ENCODE measurements at places on chromosomes 13 and 19.
A peak's percentile ranks its signal among the peaks of the same experiment; 100 is the strongest.

GRCh38 chr19:40530091-40530901, 46.4 kb upstream of the SHKBP1 start:
- DNase-seq: peak; percentile 12

- DNase-seq: no peak
Measured at GRCh38 chr19:53977991-53978731, 13.3 kb upstream of the CACNG6 start.

DNA sequence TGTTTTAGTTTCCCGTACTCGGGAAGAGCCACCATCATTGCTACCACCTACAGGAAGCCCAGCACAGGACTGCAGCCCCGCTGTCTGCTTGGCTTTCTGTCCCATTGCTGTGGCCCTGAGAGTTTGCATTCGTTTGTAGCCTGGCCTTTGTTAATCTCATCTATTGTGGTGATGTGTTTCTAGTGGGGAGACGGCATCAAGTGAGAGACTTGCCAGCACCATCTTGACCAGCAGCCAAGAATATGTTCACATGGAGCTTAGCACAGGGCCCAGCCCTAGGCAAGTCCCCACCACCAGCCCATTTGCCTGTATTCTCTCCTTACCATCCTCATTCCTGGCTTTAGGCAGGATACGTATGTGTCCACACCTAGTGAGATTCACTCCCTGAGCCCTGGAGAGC, 17.3 kb upstream of the OVOL3 start:
- DNase-seq: no peak

DNA sequence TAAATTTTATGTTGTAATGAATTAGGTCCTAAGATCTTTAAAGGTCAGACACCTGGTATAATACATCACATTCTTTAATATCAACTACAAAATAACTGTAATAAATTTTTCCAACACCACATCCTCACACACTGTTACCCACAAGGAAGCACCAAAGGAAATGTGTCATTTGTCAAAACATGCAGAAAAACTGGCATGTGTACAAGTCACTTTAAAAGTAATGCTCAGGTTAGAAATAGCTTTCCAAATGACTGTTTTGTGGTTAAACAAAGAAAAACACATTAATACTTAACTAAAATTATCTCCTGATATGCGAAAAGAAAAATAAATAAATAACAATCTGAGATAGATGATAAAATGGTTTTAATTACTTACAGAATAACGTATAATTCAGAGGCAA, 74.7 kb downstream of the MZT1 start:
- DNase-seq: no peak

DNA sequence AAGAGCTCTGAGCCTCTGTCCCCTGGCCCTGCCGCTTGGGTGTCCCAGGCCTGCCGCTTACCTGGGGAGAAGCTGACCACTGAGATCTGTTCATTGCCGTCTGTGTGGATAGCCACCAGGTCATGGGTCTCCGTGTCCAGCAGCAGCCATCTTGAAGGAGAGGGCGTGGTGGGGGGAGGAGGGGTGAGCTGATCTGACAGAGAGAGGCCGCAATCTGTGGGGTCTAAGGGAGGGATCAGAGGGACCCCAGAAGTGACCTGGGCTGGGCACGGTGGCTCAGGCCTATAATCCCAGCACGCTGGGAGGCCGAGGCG, 14.6 kb upstream of the GPR4 start:
- no peak for DNase-seq

DNA sequence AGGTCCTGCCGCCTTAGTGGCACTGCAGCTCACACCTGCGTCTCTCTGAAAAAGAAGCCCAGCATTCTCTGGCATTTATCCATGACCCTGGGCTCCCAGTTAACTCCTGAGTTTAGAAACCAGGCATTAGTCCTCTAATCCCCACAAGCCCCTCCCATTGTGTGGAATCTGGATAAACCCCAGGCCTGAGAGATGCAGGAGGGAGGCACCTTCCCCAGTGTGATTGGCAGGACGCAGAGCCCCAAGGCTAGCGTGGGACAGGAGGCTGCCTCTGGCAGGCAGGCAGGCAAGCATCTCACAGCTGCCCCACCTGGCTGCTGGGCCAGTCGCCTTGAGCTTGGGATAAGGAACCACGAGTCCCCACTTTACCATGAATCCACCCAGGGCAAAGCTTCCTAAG, 11.0 kb upstream of the SERPINE3 start:
- no peak for DNase-seq

DNA sequence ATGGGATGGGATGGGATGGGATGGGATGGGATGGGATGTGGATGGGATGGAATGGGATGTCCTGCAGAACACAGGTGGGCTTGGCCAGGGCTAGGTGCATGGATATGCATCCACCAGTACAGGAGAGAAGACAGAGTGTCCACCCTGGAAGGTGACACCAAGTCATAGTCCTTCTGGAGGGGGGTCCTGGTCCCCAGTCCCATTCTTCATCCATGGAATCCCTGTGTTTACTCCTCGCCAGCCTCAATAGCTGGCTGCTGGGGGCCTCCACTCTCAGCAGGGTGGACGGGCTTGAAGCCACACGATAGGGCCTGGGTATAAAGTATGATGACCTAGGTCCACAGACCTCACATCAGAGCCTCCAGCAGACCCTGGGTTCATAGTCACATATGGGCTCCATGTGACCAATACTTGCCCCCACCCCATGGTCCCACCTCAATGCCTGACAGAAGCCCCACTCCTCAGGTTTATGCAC, 40.1 kb downstream of the RFX2 start:
- DNase-seq: no peak

GRCh38 chr19:55206664-55207500, 2.4 kb downstream of the PTPRH start:
- DNase-seq: no peak

GRCh38 chr19:8391198-8392016, 1.2 kb downstream of the RAB11B start:
- DNase-seq: no peak

DNA sequence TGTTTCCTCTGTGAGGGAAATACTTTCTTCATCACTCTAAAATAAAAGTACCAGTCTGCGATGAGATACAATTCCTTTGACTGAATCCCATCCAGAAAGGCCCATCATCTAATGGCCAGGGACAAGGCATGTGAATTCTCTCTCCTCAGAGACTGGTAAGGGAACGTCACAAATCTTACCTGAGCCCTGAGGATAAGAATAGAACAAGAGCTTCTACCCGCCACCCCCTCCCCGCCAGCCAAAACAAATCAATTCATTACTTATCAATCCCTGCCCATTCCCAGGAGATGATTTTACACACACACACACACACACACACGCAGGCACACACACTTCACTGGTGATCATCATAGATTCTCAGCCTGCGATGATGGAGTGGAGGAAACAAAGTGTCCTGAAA, 198.7 kb downstream of the DNAJC15 start:
- no peak for DNase-seq

DNA sequence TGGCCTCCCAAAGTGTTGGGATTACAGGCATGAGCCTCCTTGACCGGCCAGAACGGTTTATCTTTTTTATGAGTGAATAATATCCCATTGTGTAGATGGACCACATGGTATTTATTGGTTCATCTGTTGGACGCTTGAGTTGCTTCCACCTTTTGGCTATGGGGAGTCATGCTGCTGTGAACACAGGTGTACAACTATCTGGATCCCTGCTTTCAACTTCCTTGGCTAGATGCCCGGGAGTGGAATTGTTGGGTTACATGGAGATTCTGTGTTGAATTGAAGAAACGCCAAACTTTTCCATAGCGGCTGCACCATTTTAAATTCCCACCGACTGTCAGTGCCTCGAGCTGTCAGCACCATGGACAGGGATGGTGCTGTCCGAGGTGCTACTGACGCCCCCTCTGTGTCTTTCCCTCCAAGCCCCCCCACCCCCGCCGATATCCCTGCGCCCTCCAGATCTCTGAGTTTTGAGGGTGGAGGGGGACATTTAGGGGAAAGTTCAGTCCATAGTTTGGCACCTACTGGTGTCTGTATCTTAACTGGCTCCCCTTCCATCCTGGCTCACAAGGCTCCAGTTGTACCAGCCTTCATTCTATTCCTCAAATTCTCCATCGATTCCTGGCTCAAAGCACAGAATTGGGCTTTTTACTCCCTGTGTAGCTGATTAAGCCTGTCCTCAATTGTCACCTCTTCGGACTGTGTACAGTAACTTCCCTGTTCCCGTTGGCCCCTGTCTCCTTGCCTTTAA, 27.3 kb downstream of the PNPLA6 start:
- DNase-seq: no peak

- no peak for DNase-seq
Measured at GRCh38 chr19:2536461-2536860, 60.5 kb downstream of the GADD45B start.

- peak; percentile 74 for DNase-seq
Measured at GRCh38 chr19:42132030-42132628, at the start of gene POU2F2. Gene POU2F2, minus strand, starts transcription at chr19:42132446. Its CDS starts 35 bp downstream, at chr19:42132411.

- no peak for DNase-seq
Measured at GRCh38 chr13:80618781-80619180, 277.9 kb upstream of the SPRY2 start.

GRCh38 chr13:48078251-48078656, 16.6 kb downstream of the MED4 start:
- DNase-seq: no peak

GRCh38 chr13:71260246-71260645, 606.8 kb downstream of the DACH1 start:
- DNase-seq: no peak

DNA sequence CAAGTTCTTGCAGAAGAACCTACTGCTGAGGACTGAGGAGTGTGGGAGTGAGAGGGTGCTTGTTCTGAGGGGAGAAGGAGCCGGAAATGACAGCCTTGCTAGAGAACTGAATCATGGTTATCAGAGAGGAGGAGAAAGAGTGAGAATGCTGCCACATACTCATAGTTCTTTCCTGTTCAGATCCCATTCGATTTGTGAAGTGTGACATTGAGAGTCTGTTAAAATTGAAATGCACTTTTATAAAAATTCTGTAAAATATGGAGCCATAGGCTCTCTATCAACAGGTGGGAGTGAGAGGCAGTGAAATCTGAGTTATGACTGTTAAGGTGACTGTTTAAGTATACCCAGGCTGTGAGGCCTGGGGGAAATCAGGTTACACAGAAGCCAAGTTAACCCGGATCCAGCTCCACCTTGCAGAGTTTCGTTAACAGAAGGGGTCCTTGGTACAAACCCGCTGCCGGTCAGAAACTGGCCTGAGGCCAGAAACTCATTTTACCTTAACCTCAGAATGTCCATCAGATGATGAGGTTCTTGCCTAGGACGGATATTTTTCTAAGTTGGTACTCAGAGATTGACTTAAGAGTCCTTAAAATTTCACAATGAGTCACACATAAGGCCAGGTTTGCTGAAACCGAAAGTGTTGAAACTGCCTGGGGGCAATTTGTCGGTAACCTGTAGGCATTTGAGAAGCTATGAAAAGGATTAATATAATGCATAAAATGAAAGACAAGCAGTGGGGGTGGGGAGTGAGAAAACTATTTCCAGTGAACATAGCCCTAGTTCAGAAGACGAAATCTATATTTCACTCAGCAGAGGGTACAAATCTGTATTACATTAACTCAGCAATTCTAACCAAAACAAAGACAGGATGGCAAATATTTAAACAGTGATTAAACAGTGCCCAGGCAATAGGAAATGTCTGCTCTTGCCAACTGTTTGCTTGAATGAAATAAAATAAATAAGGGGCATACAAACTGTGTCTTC, 350.5 kb downstream of the KCNRG start:
- no peak for DNase-seq

DNA sequence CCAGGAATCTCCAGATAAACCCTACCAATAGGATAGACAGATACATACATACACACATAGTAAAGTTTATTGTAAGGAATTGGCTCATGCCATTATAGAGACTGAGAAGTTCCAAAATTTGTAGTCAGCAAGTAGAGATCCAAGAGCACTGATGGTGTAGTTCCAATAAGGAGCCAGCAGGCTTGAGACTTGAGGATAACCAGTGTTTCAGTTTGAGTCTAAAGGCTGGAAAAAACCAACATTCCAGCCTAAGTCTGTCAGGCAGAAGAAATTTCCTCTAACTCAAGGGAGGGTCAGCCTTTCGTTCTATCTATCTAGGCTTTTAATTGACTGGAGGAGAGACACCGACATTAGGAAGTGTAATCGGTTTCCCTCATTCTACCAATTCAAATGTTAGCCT, 110.2 kb upstream of the TSHZ3 start:
- DNase-seq: no peak

GRCh38 chr13:97124915-97125809, 97.0 kb upstream of the MBNL2 start:
- no peak for DNase-seq

DNA sequence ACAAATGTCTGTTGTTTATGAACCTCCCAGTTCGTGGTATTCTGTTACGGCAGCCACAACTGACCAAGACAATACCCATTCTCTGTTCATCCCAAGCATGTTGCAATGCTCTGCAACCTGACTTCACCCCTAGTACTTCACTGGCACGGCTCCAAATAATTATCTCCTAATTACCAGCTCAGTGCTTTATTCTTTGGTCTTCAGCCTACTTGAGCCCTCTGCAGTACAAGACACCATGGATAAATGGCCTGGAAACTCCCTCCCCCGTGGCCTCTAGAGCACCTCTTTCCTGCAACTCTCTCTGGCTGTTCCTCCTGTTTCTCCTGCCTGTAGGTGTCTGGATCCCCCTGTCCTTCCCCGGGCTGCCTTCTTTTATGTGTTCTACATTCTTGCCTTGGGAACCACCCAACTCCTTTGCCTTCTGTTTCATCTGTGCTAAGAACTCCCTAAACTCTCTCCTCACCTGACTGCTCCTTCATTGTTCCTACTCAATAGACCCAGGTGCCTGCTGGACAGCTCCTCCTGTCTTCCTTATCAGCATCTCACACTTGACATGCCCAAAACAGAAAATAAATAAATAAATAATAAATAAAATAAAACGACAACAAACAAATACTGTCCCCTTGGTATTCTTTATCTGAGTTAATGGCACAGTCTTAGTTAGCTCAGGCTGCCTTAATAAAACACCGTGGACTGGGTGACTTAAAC, 200.4 kb upstream of the IPO5 start:
- no peak for DNase-seq

- no peak for DNase-seq
Measured at GRCh38 chr13:23817830-23818229, 71.4 kb downstream of the MIPEP start.

- no peak for DNase-seq
Measured at GRCh38 chr13:73075954-73076353, 17.1 kb downstream of the KLF5 start.

- DNase-seq: no peak
Measured at GRCh38 chr19:52592301-52592700, 22.2 kb downstream of the ZNF701 start.

GRCh38 chr13:31330236-31330635, 130.5 kb downstream of the B3GLCT start:
- DNase-seq: no peak

- no peak for DNase-seq
Measured at GRCh38 chr13:71485913-71486312, 381.1 kb downstream of the DACH1 start.

- DNase-seq: no peak
Measured at GRCh38 chr13:32476021-32476731, 48.2 kb upstream of the N4BP2L1 start.

- DNase-seq: no peak
Measured at GRCh38 chr13:89721216-89721615, 1626.3 kb upstream of the MIR17HG start.

DNA sequence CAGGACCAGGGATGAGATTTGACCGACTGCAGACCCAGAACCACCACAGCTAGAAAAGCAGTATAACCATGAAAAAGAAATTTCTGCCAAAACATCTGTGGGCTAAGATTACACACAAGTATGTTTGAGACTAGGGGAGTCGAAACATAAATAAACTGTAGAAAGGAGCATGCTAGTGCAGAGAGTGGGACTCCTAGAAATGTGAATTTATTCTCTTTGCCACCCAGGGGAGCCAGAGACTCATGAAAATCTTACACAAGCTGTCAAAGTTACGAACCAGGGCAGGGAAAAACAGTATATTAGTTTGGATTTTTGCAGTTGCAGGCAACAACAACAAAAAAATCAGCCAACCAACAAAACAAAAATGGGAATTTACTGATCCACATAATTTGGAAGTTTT, 12.3 kb upstream of the HSPH1 start:
- DNase-seq: no peak
